Hepatic stellate cell (primary cell): ENCODE measurements at places on chromosomes 5 and 9.

- peak; percentile 60 for DNase-seq
Measured at GRCh38 chr9:16062542-16063240, 509.8 kb downstream of the CCDC171 start.

DNA sequence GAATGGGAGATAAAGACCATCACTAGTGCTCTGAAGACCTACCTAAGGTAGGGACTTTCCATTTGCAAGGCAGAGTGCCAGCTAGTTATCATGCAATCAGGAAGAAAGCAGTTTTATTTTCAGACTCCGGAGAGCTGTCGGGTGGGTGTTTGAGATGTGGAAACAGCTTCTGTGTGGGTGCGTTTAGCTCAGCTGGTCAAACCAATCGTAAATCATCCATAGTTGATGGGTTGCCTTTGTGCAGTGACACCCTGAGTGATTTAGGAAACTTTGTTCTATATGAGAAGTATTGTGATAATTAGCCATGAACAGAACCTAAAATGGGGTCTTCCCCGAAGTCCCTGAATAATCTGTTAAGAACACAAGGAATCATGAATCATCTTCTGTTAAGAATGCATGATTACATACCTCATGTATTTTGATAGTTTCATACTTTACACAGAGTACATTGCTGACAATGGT, 284.3 kb downstream of the ARHGAP26 start:
- DNase-seq, result no peak

DNA sequence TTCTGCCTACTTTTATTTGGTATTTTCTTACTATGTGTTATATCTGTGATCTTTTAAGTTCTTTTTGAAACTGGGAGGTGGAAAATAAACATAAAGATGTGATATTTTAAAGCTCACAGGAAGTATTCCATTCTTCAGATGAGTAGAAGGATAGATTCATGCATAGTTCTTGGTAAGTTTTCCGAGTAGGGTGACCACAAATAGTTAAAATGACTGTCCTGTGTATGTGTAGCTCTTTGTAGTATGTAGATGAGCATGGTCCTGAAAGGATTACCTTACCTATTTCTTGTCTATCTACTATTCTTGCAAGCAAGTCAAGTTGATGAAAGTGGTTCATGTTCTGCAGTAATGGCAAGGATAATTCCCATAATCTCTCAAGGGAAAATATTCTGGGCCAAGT, 47.7 kb downstream of the SRFBP1 start:
- DNase-seq, result no peak

- DNase-seq, result no peak
Measured at GRCh38 chr5:26690511-26690910, 347.9 kb downstream of the CDH9 start.

- peak; percentile 26 for DNase-seq
Measured at GRCh38 chr5:75337366-75338021, 474 bp downstream of the HMGCR start.

- DNase-seq, result no peak
Measured at GRCh38 chr9:32483343-32483742, 42.7 kb downstream of the RIGI start.

DNA sequence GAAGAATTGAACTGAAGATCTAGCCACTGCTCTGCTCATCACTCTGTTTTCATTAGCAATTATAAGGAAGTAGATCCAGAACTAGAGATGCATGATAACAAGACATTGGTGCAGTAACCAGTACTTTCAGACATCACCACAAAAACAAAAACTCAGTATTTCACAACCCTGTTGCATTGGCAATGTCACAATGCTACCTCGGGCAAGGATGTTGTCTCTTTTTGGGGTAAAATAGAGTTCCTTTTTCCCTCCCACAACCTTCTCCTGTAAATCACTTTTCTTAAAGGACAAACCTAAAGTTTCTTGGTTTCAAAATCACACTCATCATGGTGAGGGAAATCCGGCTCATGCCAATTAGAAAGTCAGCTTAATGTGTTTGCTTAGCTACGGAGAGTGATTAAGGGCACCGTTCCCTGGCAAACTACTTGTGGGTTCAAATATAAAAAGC, 420.1 kb upstream of the MEF2C start:
- DNase-seq, result no peak

- DNase-seq, result no peak
Measured at GRCh38 chr5:68190619-68191018, 24.9 kb upstream of the PIK3R1 start.

GRCh38 chr9:85155352-85155751, 485.8 kb downstream of the NTRK2 start:
- no peak for DNase-seq

DNA sequence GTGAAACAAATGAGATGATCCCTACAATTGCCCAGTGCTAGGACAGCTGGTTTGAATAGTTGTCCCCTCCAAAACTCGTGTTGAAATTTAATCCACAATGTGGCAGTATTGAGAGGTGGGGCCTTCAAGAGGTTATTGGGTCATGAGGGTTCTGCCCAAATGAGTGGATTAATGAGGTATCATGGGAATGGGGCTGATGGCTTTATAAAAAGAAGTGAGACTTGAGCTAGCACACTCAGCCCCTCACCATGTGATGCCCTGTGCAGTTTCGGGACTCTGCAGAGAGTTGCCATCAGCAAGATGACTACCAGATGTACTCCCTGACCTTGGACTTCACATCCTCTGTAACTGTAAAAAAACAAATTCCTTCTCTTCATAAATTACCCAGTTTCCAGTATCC, 33.1 kb downstream of the RANBP6 start:
- no peak for DNase-seq

- no peak for DNase-seq
Measured at GRCh38 chr5:121108725-121109124, 644.6 kb downstream of the PRR16 start.

DNA sequence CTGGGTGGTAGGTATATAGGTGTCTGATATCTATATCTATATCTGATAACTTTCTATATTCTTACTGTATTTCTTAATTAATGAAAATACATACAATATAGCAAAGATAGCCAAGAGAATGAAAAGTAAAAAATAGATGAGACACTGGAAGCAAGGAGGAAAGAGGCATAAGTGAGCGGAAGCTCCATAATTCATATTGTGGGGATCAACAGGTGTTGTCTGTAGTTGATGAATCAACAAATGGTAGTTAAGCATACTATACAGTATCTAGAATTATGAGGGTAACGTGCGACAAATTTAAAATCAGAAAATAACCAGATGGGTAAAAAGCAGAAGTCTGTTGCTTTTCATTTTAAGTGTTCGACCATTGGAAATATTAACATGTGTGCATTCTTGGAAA, 7.1 kb downstream of the SPTLC1 start:
- DNase-seq, result no peak

GRCh38 chr9:126814091-126814490, 9.3 kb downstream of the ZBTB43 start:
- no peak for DNase-seq

DNA sequence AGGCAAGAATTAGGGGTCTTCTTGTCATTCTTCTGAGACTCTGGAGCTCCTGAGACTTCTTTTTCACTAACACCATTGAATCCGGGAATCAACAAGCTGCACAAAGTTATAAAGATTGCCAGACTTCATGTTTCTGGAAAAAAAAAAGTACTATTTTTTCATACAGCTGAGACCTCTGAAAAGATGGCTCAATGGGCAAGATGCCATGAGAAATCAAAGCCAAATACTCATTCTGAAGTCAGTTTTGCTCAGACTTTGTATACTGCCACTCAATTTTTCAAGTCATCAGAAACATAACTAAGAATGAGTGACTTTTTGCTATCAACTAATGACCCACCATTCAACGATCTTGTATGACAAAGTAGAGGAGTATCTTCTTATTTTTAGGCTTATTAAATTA, 512.0 kb downstream of the RAB3C start:
- no peak for DNase-seq

DNA sequence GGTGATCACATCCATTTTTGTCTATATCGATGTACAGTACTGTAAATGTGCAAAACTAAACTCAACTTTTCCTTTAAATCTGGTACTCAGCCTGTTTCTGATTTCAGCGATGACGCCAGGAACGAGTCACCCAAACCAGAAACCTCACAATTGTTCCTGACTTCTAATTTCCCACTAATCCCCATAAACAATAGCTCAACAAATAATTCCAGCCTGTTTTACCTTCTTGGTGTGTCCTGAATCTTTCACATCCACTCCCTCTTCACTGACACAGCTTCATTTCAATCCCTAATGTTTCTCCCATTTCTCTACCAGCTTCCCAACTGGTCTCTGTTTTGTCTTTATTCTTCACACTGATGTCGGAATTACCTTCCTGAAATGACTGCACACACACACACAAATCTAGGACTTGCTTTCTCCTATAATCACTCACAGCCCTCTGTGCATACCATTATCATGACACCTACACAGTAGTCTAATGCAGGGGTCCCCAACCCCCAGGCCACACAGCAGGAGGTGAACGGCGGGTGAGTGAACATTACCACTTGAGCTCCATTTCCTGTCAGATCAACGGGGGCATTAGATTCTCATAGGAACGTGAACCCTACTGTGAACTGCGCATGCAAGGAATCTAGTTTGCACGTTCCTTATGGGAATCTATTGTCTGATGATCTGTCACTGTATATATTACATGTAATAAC, 97.8 kb upstream of the SLC30A5 start:
- no peak for DNase-seq

GRCh38 chr9:134306636-134307600, 19.3 kb upstream of the RXRA start:
- no peak for DNase-seq

GRCh38 chr5:130034566-130035210, 130.4 kb downstream of the CHSY3 start:
- DNase-seq, result no peak

GRCh38 chr5:66949066-66949465, 247.5 kb downstream of the CD180 start:
- no peak for DNase-seq

DNA sequence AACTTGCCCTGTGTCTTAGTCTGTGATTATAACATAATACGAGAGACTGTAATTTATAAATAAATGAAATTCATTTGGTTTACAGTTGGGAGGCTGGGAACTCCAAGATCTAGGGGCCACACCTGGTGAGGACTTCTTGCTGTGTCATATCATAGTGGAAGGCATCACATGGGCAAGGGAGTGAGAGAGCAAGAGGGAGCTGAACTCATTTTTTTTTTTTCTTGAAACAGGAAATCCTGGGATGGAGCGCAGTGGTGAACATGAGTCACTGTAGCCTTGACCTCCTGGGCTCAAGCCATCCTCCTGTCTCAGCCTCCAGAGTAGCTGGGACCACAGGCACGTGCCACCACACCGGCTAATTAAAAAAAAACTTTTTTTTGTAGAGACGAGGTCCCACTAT, 7.2 kb downstream of the MLANA start:
- DNase-seq, result no peak

- no peak for DNase-seq
Measured at GRCh38 chr9:136775191-136775590, 10.9 kb upstream of the LCN15 start.

DNA sequence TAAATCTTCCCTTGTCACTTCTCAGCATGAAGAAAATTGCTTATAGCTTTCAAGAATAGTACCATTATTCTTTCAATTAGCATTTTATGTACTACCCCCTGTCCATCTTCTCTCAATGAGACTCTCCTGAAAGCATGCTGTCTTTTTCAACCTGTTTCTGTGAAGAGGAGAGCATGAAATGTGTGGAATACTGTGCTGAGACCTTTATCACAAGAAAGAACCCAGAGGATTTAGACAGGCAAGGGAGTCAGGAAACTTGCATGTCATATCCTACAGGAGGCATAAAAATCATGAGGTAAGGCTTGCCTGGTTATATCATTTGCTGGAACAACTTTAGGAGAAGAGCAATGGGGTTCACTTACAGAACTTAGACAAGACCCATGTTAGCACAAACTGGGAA, 56.7 kb upstream of the LPAR1 start:
- no peak for DNase-seq

- no peak for DNase-seq
Measured at GRCh38 chr9:3136230-3136629, 292.3 kb upstream of the PUM3 start.

DNA sequence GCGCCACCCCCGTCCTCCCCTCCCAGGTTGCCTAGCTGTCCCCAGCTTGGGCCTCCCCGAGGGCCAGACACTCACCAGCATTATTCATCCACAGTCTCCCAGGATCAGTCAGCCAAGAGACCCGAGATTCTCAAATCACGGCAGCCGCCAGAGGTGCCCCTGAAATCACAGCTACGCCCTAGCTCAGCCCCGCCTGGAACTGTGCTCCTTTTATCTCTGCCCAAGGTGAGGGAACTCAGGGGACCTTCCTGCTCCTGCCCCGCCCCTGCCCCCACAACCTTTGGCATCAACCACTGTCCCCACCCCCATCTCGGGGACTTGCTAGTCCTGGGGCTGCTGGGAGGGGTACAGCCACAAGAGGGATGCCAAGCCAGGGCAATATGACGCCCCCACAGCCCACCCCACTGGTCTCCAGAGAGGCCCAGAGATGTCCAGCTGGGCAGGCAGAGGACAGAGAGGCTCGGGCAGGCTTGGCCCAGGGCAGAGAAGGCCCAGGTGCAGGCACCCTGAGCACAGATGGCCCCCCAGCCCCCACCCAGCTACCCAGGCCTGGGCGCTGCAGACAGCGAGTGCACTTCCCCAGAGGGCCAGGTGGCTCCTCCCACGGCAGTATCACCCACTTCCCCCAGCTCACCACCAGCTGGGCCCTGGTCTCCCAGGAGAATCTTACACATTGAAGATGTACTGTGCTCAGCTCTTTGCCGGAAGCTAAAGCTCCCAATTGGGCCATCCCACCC, at the start of gene FUT7:
FUT7 (minus strand) TSS at position 185 of the 737 bp plus-strand sequence; CDS start at position 88, 97 bp downstream.
- DNase-seq, result no peak

DNA sequence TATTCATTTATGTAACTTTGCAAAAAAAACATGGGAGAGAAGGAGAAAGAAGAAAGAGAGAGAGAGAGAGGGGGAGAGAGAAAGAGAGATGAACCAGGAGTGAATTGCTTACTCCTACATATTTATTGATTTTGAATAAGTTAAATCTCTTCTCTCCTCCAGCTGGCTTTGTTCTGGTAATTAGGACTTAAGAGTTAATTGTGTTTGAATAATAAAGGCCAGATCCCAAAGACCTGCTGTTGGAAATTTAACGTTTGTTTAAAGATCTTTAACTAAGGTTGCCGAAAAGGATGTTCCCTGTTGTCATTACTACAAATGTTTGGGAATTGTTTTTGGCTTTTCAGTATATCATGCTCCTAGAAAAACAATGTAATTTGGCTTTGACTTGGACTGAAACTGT, 473.0 kb downstream of the TUSC1 start:
- DNase-seq, result no peak

DNA sequence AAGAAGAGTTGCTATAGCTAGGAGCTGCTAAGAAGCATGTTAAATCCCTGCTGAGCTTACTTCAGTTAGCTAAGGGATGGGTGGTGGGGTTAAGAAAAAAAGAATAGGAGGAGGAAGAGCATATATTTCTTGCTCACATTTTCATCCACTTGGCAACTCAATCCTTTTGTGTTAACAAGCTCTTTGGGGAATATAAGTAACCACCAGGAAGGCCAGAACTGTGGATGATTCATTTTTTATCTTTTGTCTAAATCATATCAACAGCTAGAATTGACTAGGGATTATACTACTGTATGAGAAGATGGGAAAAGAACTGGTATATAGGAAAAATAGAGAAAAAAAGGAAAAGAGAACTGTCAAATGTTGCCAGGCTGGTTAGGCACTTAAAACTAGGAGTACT, 555.3 kb upstream of the ARRDC3 start:
- DNase-seq, result no peak
